ENCODE measurements at places on chromosomes 11 and 22. TPM values are rescaled to one million over a fixed set of nuclear protein-coding genes. Genes with fewer than 3 reads are reported as not detected.

DNA sequence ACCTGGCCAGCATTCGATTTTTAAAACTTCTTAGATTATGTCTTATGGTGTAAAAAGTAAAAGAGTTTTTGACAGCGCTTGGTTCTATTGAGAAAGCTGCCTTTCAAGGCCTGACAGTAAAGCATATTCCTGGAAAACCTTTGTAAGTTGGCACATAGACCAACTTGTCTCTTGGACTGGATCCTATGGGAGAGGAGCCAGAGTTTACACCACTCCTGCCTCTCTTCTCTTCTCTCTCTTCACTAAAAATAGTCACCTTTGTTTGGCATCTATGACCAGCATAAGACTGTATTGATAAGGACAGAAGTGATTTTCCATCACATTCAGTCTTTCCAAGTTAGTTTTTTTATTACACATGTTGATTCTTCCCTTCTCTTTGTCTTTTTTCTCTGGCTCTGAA lies 33.7 kb downstream of the CSRP3 start:
- no peak for DNase-seq

The ZBTB16 gene
- total RNA-seq, result 492 TPM

GRCh38 chr11:64076758-64077157 lies 41.0 kb downstream of the FLRT1 start:
- DNase-seq, result no peak

GRCh38 chr22:47169801-47170140 lies 407.3 kb downstream of the TBC1D22A start:
- no peak for DNase-seq

GRCh38 chr11:16511116-16512114 lies 155.1 kb upstream of the SOX6 start:
- no peak for DNase-seq

GRCh38 chr11:57935402-57936049 lies 88.2 kb upstream of the OR9Q1 start:
- DNase-seq, result no peak

GRCh38 chr22:47318041-47318737 lies 555.7 kb downstream of the TBC1D22A start:
- DNase-seq, result no peak

DNA sequence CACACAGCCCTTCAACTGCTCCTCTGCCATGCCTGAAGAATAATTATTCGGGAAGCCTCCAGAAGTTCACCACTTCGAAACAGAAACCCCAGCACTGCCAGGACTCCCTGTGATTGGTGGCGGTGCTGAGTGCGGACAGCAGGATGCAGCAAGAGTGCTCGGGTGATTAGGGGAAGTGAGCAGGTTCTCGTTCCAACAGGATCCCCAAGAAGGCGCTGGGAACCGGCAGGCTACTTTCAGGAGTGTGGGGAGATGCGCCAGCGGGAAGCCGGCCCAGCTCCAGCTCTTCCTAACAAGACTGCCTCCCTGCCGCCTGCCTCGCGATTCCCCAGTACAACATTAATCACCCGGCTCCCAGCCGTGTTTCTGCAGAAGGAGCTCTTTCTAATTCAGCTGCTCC lies 630.2 kb downstream of the BRD1 start:
- DNase-seq, result no peak

GRCh38 chr11:108322666-108323065 lies 99.8 kb downstream of the ATM start:
- DNase-seq, result no peak

GRCh38 chr11:119721129-119722120 lies 7.6 kb downstream of the NECTIN1 start:
- no peak for DNase-seq

The CNIH2 gene
- not detected for total RNA-seq

- DNase-seq, result no peak
Measured at GRCh38 chr22:16777284-16777924, 47.8 kb downstream of the XKR3 start.

The RAG2 gene
- total RNA-seq, result not detected

GRCh38 chr11:103544874-103545273 lies 435.6 kb downstream of the DYNC2H1 start:
- no peak for DNase-seq

The LYVE1 gene
- 36.1 TPM for total RNA-seq

The ELFN2 gene
- 2.7 TPM for total RNA-seq

- DNase-seq, result no peak
Measured at GRCh38 chr11:104365676-104366075, 201.7 kb upstream of the PDGFD start.

The TRIM6 gene
- 3.1 TPM for total RNA-seq

DNA sequence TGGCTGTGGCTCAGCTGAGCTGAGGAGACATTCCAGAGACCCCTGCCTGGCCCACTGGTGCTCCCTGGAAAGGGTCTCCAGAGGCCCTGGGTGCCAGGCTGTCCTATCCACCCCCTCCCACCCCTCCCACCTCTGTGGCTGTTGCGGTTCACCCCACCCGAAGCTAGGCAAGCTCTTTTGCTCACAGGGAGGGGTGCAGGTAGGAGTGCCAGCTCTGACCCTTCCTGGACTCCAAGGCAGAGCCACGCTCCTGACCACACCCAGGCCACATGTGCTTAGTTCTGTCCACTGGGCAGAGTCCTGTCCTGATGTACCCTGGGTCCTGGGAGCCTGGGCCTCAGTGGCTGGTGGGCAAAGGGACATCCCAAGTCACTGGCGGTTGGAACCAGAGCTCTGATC lies 16.4 kb downstream of the IL17REL start:
- DNase-seq, result no peak

DNA sequence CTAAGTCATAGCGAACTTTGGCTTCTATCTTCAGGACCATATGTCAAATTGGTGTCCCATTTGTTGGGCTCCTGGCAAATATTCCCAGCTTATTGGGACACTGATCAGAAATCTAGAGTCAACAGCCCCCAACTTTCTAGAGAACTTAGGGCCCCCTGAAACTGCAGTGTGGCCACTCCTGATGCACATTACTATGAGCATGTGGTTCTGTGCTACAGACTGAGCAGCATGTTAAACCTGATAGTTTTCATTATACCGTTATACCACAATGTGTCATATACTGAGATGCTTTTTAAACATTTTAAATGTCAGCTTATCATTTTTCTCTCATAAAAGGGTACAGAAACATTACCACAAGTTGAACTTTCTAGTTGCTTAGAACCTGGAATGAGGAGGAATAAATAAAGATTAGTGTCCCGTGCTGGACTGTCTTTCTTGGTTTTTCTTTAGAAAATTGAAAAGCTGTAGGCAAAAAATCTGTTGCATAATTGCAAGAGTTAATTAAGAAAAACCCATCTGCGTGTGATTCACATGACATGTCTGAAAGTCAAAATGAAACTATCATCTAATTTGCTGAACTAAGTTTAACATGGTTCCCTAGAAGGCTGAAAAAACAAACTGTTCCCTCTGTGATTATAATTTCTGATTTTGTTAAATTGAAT lies 16.4 kb upstream of the CTSC start:
- DNase-seq, result no peak

The GUCD1 gene
- 74.1 TPM for total RNA-seq

DNA sequence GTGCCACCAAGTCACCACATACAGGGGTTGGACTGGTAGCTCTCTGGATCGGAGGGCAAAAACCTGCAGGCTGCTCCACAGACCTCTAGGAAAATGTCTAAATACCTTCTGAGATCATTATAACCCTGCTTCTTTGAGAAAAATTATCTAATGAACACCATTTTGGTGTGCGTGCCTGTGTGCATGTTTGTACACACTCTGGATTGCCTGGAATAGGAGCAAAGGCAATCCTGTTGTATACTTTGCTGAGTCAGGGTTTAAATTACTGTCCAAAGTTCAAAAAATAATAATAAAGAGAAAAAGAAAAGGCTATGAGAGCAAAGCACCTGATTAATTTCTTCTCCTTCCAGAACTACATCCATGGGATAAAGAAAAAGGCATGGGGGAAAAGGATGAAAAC lies 11.0 kb downstream of the JAML start:
- DNase-seq, result no peak

- DNase-seq, result no peak
Measured at GRCh38 chr11:70343636-70344035, 54.7 kb upstream of the CTTN start.

- peak; percentile 61 for DNase-seq
Measured at GRCh38 chr22:17705951-17706900, 67.7 kb downstream of the BCL2L13 start.

GRCh38 chr11:87284306-87284705 lies 246.6 kb downstream of the TMEM135 start:
- DNase-seq, result no peak

- no peak for DNase-seq
Measured at GRCh38 chr11:106426696-106427095, 349.2 kb downstream of the AASDHPPT start.

The OR52K1 gene
- total RNA-seq, result not detected

Data from tibial nerve (tissue), 4 donors.